ENCODE measurements at places on chromosomes 3 and 15.

DNA sequence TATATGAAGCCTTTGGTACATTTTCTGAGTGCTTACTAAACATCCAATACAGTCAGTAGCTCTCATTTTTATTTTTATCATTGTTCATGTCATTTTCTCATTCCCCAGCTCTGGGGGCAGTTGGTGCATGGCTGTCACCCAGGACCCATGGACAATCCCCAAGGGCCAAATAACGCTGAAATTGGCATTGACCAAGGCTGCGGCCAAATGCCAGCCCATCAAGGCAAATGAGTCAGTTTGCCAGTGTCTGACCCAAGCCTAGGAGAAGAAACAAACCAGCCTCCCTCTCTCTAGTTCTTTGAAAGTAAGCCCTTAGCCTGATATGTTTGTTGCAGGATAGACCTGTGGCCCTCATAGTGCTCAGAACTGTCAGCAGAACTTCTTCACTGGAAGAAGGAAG, 219.2 kb downstream of the THSD4 start:
- DNase-seq: no peak

DNA sequence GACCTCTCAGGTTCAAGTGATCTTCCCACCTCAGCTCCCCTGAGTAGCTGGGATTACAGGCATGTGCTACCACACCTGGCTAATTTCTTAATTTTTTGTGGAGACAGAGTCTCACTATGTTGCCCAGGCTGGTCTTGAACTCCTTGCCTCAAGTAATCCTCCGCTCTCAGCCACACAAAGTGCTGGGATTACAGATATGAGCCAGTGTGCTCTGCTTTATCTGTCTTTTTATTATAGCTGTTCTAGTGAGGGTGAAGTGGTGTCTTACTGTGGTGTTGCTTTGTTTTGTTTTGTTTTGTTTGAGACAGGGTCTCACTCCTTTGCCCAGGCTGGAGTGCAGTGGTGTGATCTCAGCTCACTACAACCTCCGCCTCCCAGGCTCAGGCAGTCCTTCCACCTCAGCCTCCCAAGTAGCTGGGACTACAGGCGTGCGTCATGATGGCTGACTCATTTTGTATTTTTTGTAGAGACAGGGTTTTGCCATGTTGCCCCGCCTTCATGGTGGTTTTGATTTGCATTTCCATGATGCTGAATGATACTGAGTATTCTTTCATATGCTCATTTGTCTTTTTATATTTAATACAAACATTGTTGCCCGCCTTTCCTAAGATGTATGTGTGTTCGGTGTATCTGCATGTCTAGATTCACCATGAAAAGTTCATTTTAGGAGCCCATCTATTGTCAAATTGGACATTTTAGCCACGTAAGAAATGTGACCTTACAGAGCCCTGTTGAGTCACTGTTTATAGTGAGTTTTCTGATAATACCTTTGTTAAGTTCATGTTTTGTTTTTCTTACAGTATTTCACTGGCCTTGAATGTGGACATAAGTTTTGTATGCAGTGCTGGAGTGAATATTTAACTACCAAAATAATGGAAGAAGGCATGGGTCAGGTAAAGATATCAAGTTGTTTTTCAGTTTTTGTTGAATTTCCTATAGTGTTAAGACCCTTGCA, 80.6 kb downstream of the ARIH1 start:
- DNase-seq: no peak

DNA sequence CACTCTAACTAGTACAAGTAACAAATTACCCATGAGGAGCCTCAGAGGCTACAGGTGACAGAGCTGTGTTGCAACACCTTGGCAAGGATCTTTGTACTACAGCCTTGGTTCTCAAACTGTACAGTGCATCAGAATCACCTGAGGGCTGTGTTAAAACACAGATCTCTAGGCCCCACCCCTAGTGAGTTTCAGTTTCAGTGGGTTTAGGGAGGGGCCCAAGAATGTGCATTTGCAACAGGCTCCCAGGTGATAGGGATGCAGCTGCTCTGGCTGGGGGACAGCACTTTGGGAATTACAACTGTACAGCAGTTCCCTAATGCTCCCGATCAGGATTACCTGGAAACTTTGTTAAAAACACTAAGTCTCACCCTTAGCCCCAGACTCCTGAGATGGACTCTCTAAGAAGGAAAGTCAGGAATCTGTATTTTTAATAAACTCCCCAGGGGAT, 66.1 kb upstream of the NR2F2 start:
- DNase-seq: no peak

- no peak for DNase-seq
Measured at GRCh38 chr15:77180270-77180669, 109.4 kb upstream of the TSPAN3 start.

DNA sequence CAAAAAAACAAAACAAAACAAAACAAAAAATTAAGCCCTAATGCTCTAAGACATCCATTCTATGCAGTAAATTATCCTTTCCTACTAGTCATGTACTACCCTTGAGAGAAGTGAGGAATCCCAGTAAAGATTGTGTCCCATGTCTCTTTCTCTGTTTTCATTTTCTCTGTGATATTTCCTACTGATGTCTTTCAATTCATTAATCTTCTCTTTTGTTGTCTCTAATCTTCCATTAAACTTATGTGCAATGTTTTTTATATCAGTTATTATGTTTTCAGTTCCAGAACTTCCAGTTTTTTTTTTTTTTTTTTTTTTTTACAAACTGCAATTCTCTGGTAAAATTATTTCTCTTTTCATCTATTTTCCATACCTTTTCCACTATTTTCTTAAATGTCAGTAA, 44.1 kb upstream of the SLC12A8 start:
- DNase-seq: no peak

DNA sequence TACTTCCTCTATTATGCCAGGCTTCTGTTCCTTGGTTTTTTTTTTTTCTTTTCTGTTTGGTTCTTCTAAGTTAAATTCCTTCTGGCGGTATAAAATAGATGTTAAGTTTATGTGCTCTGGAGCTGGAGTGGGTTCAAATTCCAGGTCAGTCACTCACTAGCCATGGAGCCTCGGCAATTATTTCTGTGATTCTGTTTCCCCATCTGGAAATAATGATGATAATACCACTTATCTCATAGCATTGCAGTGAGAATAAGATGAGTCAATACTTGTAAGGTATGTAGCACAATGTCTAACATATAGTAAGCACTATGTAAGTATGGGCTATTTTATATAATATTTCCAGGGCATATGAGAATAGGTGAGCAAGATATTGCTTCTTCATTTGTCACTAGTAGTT, 33.2 kb upstream of the ZDHHC23 start:
- peak; percentile 89 for DNase-seq

Data from fibroblast of skin of left quadriceps (primary cell).